ENCODE measurements at places on chromosomes 2 and 18.

DNA sequence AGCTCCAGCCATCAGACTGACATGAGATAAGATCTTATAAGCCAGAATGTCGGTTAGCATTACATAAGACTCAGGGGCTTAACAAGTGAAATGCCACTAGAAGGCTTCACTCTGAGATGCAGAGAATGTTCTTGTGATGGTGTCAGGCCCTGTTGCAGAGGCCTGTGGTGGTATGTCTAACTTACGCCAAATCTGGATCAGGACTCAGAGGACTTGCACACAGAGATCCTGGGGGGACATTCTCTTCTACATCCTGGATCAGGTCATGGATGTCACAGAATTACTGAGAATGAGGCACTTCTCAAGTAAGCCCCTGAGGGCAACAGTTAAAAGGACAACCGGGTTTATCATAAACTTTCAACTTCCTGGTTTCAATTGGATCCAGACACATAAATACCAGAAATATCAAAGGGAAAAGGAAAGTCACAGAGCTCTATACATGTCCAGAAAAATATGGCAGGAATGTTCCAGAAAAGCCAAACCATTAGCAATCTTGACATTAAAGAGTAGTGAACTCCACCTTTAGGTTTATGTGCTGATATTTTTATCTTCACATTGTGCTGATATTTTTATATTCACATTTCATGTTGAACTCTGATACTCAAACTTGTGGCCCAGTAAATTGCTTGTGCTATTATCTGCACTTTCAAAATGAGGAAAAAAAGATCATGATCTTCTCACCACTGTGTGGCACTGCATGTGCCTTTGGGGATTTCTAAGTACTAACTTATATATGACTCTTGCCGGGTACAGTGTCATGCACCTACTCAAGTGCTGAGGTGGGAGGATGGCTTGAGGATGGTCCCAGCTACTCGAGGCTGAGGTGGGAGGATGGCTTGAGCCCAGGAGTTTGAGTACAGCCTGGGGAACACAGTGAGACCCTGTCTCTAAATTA lies 137.5 kb upstream of the RNF152 start:
- no peak for DNase-seq

- DNase-seq: no peak
These were observed 1.6 kb upstream of the NFE2L2 start for GRCh38 chr2:177265824-177266817.

- DNase-seq: no peak
These were observed 165.9 kb upstream of the MSH6 start for GRCh38 chr2:47617028-47617427.

GRCh38 chr18:37720663-37721062 lies 155.1 kb upstream of the CELF4 start:
- no peak for DNase-seq

- no peak for DNase-seq
These were observed 31.7 kb downstream of the MRPL35 start for GRCh38 chr2:86230961-86231360.

Data from stimulated activated CD4-positive, alpha-beta T cell treated with anti-CD3 and anti-CD28 coated beads, Interleukin-12 subunit alpha, Interleukin-12 subunit beta, amount 100 ng/mL, for 4 hours (primary cell).